ENCODE measurements at places on chromosomes 4 and X.

DNA sequence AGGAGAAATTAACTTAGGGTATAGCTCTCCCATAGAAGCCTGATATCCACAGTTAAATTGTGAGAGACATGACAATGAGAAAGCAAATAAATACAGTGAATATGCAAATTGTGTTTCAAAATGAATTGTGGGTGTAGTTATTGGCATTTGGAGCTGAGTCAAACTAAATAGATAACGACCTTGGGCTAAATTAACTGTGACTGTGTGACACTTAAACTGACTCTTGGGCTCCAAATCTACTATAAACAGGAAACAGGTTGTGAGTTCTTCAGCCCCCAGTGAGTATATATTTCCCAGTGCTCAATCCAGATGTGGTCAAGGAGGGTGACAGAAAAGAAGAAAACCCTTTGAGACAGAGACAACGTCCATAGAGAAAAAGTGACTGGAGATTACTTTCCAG lies 11.3 kb upstream of the MAGEA10 start:
- DNase-seq: no peak

- DNase-seq: no peak
These were observed 185.3 kb upstream of the SPOCK3 start for GRCh38 chr4:167419468-167420140.

GRCh38 chrX:14529290-14529989 lies at the start of gene GLRA2:
Gene GLRA2, plus strand, starts transcription at chrX:14529536. Its CDS starts 522 bp downstream, at chrX:14530058.
- no peak for DNase-seq

DNA sequence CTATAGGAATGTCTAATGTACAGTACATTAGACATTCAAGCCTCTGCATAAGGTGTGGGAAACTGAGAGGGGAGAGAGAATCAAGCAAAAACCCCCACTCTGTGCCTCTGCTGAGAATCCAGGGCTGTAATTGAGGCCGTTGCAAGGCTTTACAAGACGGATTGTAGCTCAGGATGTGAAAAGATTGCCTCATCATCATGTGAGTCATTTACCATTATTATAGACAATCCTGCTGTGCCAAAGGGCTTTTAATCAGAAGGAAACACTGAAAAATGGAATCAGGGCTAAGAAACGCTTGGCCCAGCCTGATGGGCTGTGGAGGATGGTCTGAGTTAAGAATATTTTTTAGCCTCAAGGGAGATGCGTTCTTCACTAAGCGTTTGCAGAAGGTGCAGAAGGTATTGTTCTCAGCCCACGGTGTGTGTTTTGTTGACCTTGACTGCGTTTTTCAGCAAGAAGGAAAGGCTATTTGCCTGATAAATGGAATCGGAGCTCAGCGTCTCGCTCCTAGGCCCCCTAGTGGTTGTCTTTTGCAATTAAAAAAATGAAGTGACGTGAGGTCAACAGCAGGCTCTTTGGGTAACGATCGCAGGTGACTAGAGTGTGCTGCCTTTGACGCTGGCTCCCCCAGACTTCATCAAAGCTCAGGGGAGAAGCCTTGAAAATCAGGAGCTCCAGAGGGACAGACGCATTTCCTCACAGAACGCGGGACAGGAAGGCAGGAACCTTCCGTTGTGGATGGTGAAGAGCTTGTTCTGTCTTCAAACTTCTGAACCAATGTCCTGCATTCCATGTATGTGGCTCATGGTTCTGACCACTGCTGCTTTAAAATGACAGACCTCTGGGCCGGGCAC lies 18.1 kb upstream of the CHRNA9 start:
- peak; percentile 69 for DNase-seq

DNA sequence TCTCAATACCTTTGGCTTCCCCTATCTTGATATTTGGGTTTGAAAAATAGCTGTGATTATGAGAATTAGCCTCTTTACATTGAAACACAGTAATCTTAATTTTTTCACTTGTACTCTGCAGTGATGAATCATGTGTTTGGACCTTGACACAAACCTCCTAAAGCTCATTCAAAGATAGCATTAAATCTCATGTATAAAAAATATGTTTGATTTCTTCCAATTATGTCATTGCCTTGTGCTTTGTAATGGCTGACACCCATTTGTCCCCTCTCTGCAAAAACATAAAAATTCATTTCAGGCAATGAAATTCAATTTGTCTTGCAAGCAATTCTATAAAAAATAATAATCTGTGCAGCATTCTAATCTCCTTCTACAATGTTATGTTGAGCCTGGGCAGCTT lies 422.4 kb upstream of the BOD1L1 start:
- DNase-seq: no peak

DNA sequence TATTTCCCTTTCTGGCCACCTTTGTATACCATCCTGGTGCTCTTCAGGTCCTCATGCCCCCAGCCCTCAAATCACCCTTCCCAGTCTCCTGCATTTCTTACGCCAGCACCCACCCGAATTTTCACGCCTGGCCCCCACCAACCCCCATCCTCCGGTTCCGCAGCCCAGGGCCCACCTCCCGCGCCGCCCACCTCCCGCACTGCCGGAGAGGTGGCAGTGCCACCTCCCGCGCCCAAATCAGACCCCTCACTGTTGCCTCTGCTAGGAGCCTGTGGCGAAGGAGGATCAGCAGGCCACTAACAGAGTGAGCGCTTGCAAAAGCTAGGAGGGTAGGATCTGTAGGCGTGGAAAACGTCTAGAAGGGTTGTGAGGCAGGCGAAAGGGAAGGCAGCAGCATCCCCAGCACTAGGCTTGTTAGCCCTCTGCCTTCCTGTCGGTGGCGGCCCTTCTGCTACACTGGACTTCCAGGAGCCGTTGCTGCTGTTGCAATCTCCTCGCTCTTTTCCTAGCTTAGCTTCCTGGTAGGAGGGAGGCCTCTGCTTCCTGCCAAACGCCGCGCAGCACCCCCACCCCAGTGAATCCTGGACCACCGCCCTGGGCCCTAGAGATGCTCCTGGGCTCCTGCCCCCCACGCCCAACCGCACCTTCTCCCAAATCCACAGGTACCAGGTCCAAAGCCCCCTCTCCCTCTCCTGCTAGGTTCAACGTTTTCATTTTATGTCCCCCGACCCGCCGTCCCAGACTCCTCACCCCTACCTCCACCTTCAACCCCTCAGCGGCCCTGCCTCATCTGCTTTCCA lies 51.0 kb downstream of the SPIN2B start:
- no peak for DNase-seq

GRCh38 chr4:4870576-4871241 lies 11.2 kb downstream of the MSX1 start:
- DNase-seq: no peak

DNA sequence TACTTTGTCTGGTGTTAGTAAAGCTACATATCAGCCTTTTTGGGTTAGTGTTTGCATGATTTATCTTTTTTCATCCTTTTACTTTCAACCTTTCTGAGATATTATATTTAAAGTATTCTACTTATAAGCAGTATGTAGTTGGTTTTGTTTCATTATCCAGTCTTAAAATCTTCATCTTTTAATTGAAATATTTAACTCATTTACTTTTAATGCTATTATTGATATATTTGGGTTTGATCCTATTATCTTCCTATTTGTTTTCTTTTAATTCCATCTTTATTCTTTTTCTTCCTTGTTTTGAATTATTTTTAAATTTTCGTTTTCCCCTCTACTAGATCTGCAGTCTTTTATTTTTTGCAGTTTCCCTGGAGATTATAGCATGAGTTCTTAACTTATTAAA lies 44.0 kb downstream of the CLDN22 start:
- DNase-seq: no peak

GRCh38 chr4:86718152-86718551 lies 124.0 kb downstream of the PTPN13 start:
- DNase-seq: no peak

- DNase-seq: no peak
These were observed 269.4 kb upstream of the FAT4 start for GRCh38 chr4:125045311-125045710.

DNA sequence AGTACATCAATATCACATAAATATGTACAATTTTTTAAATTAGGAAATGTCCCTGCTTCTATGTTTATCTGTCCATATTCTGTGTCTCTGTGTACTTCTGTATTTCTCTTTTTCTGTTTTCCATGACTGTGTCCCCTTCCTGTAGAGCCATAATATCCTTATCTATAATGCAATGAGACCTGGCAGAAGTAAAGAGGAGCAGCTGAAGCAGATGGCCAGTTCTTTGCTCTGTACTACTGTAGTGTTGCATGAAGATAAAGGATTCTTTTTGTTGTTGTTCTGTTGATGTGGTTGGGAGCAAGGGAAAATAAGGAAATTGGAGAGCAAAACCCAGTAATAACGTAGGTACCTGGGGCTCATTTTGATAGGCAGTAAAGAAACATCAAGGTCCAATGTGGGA lies 301.7 kb downstream of the ADGRL3 start:
- DNase-seq: no peak

GRCh38 chr4:141511055-141511454 lies 125.3 kb upstream of the IL15 start:
- no peak for DNase-seq

DNA sequence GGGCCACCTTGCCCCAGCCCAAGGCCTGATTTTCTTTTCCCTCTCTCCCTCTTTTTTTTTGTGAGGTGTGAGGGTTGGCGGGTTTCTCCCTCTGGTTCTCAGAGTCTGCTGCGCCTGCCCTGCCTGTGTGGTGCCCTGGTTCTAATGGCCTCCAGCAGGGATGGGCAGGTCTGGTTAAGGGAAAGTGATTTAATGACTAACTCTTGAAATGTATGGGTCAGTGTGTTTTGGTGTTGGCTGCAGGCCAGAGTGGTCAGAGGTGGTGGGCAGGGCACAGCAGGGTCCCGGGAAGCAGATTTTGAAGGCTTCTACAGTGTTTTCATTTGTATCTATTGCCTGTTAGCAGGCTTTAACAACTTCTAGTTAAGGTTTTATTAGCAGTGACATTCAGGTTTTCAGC lies 39.0 kb downstream of the JADE1 start:
- DNase-seq: no peak

GRCh38 chrX:71910986-71911730 lies 513 bp downstream of the NHSL2 start:
- DNase-seq: no peak

DNA sequence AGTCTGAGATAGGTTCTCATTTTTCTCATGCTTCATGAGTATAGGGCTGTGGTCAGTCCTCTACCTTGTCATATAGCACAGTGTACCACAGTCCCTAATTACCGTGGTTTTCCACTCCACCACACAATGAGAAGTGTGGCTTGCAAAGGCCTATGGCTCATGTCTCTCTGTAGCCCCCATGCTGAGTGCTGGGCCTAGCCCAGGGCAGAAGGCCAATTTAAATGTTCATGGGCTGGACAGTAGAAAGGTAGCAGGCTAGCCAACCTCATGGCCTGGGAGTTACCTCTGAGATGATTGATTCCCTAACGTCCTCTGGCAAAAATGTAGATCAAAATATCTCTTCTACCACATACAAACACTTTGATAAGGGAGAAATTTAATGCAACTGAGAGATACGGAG lies 222.5 kb downstream of the AFF2 start:
- no peak for DNase-seq

- no peak for DNase-seq
These were observed 3.1 kb downstream of the MID1IP1 start for GRCh38 chrX:38804432-38804681.

DNA sequence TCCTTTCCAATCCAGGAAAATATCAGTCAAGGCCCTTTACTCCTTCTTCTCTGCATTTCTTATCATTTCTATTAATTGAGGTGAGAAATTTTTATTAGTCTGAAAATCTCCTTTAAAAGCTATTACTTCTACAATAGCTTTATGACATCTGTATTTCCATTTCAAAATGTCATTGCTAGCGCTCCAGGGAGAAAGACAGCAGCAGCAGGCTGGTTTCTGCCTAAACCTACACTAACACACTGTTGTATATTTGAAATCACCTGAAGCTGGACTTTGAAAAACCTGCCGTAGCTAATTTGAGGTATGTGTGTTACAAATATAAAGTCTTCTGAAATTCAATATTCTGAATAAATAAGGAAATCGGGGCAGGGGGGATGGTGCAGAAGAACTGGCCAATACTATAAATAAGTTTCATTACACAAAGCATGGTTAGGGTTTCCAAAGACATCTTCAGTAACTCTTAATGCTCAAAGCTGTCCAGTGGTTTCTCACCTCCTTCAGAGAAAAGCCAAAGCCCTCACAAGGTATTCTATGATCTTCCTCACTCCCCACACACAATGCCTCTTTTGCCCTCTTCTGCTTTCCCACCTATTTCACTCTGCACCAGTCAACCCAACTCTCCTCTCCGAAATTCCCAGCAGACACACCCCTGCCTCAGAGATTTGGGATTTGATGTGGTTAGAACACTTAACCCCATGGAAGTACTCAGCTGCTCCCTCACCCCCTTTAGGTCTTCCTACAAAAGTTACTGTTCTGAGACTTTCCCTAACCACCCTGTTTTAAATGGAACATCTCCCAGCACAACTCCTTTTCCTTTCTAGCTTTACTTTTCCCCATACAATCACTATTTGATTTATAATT lies 122.7 kb downstream of the PPP3CA start:
- no peak for DNase-seq

DNA sequence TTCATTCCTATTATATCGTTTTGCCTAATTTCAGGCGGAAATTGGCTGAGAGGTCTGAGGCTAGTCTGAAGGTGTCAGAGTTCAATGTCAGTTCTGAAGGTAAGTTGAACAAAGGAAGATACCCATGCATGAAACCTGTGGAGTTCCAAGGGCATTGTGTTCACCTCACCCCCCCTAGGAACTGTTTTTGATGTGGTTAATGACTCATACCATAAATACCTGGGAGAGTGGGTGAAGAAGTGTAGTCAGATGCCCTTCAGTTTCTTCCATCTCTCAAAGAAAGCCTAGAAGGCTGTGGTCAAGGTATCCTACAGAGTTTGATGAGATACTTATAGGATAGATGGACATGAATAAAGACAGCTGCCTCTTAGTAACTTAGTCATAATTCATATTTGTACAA lies 2.7 kb downstream of the UTP14A start:
- no peak for DNase-seq

DNA sequence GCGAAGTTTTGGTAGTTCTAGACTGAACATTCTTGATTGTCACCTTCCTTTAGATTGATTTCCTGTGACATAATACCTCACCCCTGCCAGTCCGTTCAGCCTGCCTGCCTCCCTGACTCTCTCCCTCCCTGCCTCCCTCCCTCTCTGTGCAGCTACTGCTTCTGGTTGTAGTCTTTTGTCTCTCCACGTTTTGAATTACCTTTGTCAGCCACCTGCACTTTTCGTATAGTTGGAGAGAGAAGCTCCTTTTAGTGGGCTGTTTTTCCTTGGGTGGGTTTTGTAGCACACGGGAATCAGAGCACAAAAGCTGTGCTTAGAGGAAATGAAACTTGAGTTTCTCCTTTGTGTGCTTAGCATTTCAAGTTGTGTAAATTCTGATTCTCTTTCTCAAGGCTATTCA lies 32.6 kb upstream of the MSMO1 start:
- DNase-seq: no peak

DNA sequence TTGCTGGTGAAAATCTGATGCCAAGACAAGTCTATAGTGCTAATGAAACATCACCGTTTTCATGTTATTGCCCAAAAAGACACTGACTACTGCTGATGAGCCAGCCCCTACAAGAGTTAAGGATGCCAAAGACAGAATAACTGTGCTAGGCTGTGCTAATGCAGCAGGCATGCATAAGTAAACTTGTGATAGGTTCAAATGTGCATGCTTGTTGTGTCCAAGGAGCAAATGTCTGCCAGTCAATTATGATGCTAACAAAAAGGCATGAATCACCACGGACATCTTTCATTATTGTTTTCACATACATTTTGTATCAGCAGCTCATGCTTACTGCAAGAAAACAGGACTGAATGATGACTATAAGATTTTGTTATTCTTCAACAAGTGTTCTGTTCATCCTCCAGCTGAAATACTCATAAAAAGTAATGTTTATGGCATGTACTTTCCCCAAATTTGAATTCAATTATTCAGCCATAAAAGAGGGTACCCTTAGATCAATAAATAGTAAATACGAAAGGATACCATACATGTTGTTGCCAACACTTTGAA lies 306.9 kb upstream of the ARSJ start:
- DNase-seq: no peak

All from stimulated activated CD4-positive, alpha-beta T cell treated with anti-CD3 and anti-CD28 coated beads, Interleukin-12 subunit alpha, Interleukin-12 subunit beta, amount 100 ng/mL, for 48 hours (primary cell).